GM13976 (cell line): ENCODE measurements at places on chromosomes 2 and 18.
A peak's percentile ranks its signal among the peaks of the same experiment; 100 is the strongest.

GRCh38 chr2:183729380-183729779 is 605.1 kb downstream of the NUP35 start:
- DNase-seq, result no peak

DNA sequence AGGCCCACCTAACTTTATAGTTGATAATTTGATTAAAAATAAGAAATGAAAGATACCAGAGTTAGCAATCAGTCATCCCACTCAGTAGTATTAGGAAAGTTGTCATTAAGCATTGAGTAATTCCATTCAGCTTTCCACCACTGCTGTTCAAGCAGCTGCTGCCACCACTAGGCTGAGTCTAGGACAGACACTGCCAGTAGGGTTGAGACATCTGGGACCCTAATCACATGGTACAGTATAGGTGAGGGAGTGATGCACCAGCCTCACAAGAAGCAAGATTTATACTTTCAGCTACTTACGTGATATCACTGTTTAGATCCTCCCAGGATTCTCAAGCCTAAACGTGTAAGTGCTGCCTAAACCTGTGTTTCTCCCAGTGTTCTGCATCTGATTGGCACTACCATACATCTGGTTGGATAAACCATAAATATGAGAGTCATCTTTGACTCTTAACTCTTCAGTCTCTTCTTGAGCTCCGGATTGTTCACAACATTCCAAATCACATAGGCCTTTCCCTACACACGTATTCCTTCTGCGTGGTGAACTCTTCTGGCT is 3.2 kb downstream of the UBXN4 start:
- DNase-seq, result peak; percentile 34

- no peak for DNase-seq
These were observed at the start of gene C2orf80 for GRCh38 chr2:208189810-208190503. Gene C2orf80, minus strand, starts transcription at chr2:208190030. Its CDS starts 3,044 bp downstream, at chr2:208186986.

DNA sequence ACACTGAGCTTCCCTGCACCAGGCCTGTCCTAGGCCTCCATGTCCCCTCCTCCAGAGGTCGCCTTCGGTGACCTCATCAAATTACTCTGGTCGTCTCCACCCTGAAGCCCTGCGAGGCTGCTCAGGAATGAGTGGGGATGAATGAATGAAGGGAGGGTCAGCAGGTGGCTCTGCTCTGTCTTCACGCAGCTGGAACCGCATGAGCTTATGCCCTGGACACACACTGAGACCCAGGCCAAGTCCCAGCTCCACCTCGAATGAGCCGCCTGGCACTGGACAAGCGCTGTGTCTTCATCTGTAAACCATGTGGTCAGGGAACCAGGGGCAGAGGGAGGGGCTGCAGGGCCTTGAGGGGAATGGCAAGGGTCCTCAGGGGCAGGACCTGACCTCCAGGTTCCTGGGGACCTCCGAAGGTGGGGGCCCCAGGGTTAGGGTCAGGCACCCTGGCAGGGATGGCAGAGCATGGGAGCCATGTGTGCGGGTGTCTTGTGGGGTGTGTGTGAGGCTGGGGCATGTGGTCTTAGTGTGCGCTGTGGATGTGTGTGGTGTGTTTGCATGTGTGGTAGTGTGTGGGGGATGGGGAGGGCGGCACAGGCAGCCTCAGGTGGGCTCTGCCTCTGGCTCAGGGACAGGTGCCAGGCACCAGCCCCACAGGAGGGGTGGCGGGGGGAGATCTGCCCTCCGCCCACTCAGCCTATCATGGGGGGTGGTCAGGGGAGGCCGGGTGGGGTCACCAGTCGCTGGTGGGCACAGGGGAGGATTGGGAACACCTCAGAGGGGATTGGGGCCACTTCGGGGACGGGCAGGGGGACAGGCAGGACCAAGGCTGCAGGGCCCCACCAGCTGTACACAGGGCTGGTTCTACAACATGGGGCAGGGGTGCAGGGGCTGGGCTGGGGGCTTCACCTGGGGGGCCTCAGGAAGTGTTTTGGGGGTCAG is 13.9 kb downstream of the ODC1 start:
- DNase-seq, result no peak
